ENCODE measurements at places on chromosomes 3 and 15. TPM values are rescaled to one million over a fixed set of nuclear protein-coding genes. Genes with fewer than 3 reads are reported as not detected.

Gene EPHB1
- total RNA-seq, result 0.06 TPM

Gene RTP4
- total RNA-seq, result not detected

Gene KCNAB1
- not detected for total RNA-seq

Gene ADGRG7
- total RNA-seq, result not detected

Gene CPEB1
- total RNA-seq, result 3.3 TPM
